ENCODE measurements at places on chromosomes 2 and 18.
A peak's percentile ranks its signal among the peaks of the same experiment; 100 is the strongest.

DNA sequence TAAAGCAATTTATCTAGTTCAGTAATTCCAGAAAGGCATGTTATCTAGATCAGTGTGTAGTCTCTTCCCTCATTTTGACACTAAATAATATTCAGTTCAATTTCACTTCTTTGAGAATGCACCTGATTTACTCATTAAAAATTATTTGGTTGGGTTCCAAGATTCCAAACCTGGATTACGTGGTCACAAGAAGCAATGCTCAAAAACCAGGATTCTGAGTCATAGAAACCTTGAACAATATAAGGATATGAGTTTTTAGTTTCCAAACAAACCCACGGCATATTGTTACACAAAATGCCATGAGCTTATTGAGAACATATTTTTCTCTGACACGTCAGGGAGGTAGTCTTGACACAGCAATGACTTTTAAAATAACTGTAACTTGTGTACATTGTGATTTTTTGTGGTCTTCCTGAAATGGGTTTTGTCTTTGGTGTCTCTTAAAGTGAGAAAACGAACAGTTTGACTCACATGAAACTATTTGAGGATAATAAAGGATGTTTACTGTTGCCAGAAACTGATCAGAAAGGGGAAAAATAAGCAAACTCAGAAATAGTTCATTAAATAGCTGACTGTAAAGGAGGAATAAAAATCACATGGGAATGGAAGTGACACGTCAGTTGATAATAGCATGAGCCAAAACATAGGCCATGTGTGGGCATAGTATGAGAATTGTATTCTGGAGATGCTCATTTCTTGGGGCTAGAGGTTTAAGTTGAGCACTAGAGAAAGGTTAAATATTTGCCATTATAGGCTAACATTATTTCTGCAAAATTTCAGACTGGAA, 617.7 kb upstream of the CDH2 start:
- DNase-seq, result no peak

- no peak for DNase-seq
Measured at GRCh38 chr18:7684357-7684756, 117.2 kb downstream of the PTPRM start.

GRCh38 chr18:26088487-26088886, 1.9 kb downstream of the SS18 start:
- DNase-seq, result no peak

DNA sequence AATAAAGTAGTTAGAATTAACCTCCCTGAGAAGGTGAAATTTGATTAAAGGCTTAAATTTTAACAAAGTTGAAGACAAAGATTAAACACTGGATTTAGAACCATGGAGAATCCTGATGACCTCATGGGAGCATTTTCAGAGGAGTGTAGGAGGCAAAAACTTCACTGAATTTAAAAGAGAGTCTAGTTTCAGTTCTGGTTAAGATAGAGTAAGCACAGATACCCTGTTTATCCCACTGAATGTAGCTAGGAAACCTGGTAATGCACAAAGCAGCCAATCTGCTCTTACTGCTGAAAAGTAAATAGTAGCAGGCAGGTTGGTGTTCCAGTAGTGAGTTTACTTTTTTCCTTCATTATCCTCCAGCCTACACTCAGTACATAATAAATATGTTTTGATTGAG, 654.9 kb upstream of the SYT4 start:
- DNase-seq, result no peak

GRCh38 chr18:22345718-22346117, 72.0 kb downstream of the CTAGE1 start:
- no peak for DNase-seq

- no peak for DNase-seq
Measured at GRCh38 chr2:20357638-20358389, 7.2 kb upstream of the PUM2 start.

- no peak for DNase-seq
Measured at GRCh38 chr2:207805566-207806226, 36.0 kb upstream of the FZD5 start.

GRCh38 chr2:85449214-85449588, 30.7 kb downstream of the SH2D6 start:
- no peak for DNase-seq

DNA sequence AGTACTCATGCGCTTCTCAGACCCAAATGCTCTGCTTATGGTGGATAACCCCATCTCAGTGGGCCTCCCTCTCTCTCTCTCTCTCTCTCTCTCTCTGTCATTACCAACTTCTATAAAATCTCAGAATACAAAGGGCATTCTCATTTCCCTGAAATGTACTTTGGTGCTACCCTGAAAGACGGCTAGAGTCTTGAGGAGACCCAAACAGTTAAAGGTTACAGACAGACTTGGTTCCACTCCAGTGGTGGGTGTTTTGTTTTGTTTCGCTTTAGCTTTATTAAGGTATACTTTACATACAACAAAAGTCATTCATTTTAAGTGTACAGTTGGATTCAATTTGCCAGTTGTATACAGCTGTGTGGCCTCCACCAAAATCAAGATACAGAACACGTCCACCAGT, 60.9 kb downstream of the BCL11A start:
- no peak for DNase-seq

DNA sequence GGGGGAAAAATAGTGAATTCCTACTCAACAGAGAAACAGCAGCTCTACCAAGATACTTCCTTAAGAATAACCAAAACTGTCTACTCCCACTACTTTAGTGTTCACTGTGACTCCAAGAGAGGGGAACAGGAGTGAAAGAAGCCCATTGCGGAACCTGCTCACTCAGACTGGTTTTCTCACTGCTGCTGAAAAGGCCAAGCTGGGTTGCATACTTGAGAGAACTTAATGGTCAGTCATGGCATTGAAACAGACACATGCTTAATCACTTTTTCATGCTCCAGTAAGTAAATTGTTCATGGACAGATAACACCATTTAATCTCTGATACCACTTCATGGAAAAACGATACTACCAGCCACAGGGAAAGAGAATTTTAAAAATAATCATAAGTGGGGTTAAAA, 35.7 kb upstream of the SLC8A1 start:
- DNase-seq, result no peak

- DNase-seq, result no peak
Measured at GRCh38 chr18:58446391-58447060, 182.4 kb downstream of the ALPK2 start.

DNA sequence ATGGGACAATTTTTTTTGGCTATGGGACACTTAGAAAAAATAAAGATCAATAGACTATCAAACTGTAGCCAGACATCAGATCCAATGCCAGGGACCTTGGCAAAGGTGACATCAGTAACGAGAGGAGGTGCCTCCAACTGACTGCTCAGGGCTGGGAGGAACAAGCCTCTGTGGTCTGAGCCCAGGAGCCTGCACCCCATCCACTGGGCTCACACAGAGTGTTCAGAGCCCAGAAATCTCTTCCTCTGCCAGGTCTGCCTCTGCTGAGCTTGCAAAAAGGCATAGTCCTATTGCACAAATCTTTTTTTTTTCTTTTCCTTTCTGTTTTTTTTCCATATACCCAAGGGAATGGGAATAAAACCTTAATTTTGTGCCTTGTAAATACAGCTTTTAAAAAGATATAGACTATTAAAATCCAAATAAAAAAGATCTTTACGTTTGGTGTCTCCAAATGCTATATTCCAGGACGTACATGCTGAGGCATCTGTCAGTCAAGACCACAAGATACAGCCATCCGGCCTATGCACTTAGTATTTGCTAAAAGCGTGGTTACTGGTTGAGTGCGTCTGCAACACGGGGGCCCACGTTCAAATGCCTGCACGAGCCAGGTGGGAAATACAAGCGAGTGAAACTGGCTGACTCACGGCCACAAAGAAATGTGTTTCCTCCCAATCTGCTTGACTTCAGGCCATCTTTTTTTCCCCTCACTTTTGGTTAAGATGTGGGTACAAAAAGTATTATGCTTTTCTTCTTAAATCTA, 7.8 kb upstream of the ARHGAP25 start:
- peak; percentile 69 for DNase-seq

- DNase-seq, result no peak
Measured at GRCh38 chr2:105438104-105438929, 39.5 kb upstream of the FHL2 start.

DNA sequence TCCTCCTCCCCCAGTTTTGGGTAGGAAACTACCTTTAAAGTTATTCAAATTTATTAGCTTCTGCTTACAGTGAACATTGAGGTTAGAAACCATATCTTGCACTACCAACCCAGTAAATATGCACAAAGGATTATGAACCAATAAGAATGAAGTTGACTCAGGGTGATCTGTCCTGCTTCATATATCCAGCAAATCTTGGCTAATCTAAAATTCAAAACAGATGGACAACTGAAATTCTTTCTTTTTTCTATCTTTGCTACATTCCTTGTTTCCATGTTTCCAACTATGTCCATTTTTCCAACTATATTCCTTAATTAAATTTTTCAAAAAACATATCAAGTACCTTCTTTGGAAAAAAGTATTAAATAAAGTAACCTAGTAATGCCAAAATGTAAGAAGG, 149.3 kb downstream of the FAM124B start:
- DNase-seq, result no peak

- DNase-seq, result no peak
Measured at GRCh38 chr18:47791461-47791985, 138.9 kb downstream of the SMAD2 start.

GRCh38 chr2:232512602-232513001, 7.6 kb upstream of the PRSS56 start:
- DNase-seq, result no peak

DNA sequence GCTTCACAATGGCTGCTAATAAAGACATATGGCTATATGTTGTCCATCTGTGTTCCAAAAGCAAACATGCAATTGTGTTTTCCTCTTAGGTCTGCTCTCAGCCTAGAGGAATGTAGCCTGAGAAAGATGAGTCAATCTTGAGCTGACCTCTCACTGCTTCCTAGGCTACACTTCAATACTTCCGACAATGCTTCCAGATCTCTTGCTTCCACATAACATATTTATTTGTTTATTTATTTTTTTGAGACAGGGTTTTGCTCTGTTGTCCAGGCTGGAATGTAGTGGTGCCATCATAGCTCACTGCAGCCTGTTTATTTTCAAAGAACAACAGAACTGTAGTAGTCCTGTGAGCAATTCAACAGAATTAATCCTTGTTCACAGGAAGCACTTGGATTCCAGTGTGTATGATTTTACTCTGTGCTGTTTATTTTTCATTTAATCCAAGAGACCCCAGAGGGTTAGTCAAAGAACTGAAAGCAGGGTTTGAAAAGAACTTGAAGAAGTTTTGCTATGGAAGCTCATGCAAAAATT, 437.9 kb downstream of the TXNL1 start:
- DNase-seq, result no peak

DNA sequence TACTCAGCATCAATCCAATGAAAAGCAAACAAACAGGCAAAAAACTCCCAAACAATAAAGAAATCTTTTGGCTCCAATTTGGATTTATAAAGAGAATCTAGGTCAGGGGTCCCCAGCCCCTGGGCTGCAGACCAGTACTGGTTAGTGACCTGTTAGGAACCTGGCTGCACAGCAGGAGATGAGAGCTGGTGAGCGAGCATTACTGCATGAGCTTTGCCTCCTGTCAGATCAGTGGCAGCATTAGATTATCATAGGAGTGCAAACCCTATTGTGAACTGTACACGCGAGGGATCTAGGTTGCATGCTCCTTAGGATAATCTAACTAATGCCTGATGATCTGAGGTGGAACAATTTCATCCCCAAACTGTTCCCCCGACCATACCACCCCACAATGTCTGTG, 102.2 kb downstream of the KIAA1328 start:
- no peak for DNase-seq

DNA sequence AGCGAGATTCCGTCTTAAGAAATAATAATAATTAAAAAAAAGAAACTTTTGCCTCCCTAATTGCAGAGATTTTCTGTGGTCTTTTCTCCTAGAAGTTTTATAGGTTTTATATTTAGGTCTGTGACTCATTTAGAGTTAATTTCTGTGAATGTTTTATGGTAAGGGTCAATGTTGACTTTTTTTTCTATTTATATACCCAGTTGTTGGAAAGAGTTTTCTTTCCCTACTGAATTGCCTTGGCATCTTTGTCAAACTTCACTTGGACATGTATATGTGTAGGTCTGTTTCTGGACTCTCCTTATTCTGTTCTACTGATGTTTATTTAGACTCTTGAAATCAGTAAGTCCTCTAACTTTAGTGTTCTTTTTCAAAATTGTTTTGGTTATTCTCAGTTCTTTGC, 5.5 kb downstream of the ZNF512 start:
- no peak for DNase-seq

- no peak for DNase-seq
Measured at GRCh38 chr18:36312806-36313395, 15.4 kb downstream of the FHOD3 start.

GRCh38 chr2:112685271-112685884, 35.4 kb upstream of the NT5DC4 start:
- DNase-seq, result no peak

- no peak for DNase-seq
Measured at GRCh38 chr2:12167525-12168317, 421.3 kb downstream of the LPIN1 start.

GRCh38 chr2:233513953-233514655, 52.5 kb downstream of the USP40 start:
- no peak for DNase-seq

- no peak for DNase-seq
Measured at GRCh38 chr2:28680657-28681056, 71.0 kb upstream of the PPP1CB start.

DNA sequence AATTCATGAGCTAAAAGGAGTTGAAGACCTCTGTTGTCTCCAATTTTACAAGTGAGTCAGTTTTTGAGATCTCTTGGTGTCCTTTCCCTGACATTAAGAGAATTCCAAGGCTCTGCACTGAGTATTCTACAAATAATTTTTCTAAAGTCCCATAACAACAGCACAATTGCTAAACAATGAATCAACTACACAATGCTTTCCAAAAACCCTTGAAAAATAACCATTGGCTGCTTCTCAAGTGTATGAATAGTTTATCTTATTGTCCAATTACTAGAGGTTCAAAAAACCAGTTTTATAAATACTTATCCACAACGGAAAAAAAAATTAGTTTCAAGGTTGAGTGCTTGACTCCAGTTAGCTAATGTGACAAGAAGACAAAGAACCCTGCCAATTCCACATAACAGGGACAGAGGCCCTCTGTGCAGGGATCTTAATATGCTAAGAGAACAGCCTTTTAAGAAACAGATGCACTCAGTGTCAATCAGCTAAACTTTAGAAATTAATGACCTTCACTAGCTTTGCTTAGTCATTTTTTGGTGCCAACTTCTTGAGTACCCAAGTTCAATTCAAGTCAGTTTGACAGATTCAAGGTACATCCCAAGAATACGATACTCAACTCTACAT, 266.6 kb upstream of the CYP26B1 start:
- DNase-seq, result no peak

GRCh38 chr2:109287413-109287812, 158.4 kb downstream of the SH3RF3 start:
- no peak for DNase-seq
